ENCODE measurements at places on chromosomes 2 and 18. TPM values are rescaled to one million over a fixed set of nuclear protein-coding genes. Genes with fewer than 3 reads are reported as not detected.

- no peak for DNase-seq
Observed at GRCh38 chr2:223068071-223068470, 16.1 kb downstream of the KCNE4 start.

DNA sequence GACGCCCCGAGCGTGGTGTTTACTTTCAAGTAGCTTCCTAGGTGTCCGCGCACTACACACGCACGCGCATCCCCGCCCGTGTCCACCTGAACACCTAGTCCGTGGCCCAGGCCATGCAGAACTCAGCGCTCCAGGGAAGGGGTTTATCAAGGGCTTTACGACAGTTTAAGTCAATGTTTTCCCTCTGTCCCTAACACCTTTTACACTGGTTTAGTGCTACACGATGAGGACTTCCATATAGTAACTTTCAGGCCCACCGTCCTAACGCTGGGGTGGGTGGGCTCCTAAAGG lies 1.4 kb upstream of the BCL2 start:
- no peak for DNase-seq

DNA sequence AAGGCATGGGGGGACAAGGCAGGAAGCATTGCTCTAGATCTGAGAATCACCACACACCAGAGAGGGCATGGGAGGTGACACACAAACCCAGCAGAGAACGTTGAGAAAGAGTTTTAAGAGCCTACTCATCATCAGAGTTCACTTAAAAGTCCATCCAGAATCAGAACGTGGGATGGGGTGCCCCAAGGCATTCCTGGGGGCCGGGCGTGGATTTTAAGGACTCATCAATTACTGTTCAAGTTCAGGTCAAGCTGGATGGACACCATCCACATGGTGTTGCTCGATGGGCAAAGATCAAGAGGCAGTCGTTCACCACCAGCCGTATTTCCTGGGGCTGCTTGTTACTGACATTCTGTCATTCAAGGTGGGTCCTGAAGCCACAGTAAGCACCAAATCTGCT lies 34.9 kb downstream of the BCL11A start:
- DNase-seq: no peak

The AKAIN1 gene
- not detected for total RNA-seq

The ANKRD36B gene
- 6.8 TPM for total RNA-seq

The CD8B2 gene
- not detected for total RNA-seq

The RIOK3 gene
- total RNA-seq: 48.2 TPM
